ENCODE measurements at places on chromosomes 3 and 15.

- peak; percentile 8 for DNase-seq
Observed at GRCh38 chr3:76570436-76571057, 469.4 kb upstream of the ROBO2 start.

DNA sequence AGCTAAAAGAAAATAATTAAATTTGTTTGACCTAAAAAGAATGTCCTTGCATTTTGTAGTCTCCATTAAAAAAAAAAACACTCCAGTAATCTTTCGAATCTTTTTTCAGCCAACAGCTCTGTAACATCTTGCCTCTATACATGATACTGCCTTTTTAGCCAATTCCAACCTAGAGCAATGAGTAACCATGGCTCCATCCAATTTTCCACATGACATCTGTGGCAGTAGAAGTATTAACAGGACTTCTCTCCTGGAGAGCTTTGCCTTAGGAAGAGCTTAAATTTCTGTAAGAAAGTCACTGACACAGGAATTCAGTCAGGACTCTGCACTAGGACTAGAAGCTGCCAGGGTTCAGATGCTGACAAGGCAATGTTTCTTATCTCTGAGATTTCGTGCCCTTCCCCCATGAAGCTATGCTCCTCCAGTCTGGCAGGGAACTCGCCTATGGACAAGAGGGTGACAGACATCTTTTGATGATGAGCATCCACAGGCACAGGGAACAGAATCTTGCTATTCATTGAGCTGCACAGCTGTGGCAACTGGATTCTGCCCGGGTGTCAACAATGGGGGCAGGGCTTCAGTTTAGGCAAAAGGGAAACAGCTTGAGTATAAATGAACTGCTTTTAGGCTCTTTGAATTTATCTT, 81.8 kb downstream of the ALCAM start:
- DNase-seq, result no peak

GRCh38 chr3:42651248-42652091, 2.0 kb upstream of the ZBTB47 start:
- DNase-seq, result peak; percentile 47

DNA sequence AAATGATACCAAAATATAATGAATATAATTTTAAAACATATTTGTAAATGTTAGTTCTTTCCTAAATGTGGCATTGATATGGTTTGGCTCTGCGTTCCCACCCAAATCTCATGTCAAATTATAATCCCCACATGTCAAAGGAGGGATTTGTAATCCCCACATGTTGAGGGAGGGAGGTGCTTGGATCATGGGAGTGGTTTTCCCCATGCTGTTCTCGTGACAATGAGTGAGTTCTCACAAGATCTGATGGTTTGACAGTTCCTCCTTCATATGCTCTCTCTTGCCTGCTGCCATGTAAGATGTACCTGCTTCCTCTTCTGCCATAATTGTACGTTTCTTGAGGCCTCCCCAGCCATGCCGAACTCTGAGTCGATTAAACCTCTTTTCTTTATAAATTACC, 12.0 kb downstream of the CGGBP1 start:
- no peak for DNase-seq

- DNase-seq, result no peak
Observed at GRCh38 chr15:77781946-77782240, 149.2 kb upstream of the LINGO1 start.

DNA sequence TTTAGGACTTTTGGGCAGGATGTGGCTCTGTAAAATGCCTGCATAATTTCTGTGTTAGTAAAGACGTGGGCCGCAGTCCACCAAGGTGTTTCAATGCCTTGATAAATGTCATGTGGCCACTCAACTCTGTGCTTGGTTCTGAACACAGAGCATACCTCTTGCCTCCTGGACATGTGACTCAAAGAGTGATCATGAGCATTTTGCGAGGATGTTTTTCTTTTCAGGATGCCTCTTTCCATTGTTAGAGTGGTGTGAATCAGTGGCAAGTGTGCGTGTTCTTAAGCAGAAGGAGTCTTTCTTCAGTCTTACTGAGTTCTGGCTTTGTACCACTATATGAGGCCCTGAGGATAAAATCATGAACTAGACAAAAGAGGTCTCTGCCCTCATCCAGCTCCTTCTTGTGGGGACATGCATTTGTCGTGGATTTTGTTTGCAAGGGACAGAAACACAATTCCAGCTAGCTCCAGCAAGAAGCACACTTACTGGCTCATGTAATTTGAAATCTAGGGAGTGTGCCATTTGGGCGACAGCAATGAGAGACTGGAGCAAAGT, 363.4 kb downstream of the LRTM1 start:
- DNase-seq, result no peak

DNA sequence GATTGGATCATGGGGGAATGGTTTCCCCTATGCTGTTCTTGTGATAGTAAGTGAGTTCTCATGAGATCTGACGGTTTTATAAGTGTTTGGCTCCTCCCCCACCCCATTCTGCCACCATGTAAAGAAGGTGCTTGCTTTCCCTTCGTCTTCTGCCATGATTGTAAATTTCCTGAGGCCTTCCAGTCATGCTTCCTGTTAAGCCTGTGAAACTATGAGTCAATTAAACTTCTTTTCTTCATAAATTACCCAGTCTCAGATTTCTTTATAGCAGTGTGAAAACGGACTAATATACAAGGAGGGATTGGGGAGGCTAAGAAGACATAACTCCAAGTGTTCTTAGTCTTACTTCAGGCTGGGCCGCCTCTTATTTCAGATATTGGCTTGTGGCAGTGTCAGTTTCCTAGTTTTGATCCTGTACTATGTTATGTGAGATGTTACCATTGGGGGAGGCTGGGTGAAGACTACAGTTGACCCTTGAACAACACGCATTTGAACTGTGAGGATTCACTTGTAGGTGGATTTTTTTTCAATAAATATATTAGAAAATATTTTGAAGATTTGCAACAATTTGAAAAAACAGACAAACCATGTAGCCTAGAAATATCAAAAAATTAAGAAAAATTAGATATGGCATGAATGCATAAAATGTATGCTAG, 44.9 kb downstream of the NMD3 start:
- no peak for DNase-seq

- DNase-seq, result no peak
Observed at GRCh38 chr15:31027910-31028578, 36.6 kb upstream of the MTMR10 start.

DNA sequence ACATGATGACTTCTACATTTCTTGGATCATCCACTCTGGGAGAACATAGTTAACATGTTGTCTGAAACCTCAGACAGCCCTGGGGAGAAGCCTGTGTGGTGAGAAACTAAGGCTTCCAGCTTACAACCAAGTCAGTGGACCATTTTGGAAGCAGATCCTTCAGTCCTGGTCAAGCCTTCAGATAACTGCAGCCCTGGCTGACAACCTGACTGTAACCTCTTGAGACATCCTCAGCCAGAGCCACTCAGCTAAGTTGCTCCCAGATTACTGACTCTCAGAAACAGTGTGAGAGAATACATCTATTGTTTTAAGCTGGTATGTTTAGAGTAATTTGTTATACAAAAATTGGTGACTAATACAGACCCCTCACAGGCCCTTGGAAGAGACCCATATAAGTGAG, 50.9 kb upstream of the KPNA4 start:
- no peak for DNase-seq

- DNase-seq, result no peak
Observed at GRCh38 chr15:85048430-85048829, 66.8 kb downstream of the PDE8A start.

DNA sequence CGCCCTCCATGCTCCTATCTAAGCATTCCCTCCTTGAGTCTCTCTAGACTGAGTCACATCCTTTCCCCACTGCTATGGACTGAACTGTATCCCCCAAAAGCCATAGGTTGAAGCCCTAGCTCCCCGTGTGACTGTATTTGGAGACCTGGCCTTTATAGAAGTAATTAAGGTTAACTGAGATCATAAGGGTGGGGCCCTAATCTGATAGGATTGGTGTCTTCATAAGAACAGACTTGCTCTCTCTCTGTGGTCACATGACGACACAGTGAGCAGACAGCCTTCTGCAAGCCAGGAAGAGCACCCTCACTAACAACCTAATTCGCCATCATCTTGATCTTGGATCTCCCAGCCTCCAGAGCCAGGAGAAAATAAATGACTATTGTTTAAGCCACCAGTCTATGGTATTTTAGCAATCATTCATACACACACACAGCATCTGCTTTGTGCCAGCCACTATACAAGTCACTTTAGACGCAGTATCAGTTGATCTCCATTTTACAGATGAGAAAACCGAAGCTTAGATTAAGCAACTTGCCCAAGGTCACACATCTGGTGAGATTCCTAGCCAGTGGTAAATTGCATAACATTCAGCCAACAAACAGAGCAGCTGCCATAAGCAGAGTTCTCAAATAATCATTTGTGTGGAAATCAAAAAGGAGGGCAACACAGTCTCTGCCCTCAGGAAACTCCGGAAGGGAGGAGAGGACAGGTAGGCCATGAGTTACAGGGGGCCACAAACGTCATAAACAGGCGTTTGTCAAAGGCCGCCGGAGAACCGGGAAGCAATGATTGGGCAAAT, 66.3 kb upstream of the HES1 start:
- DNase-seq, result no peak

- DNase-seq, result no peak
Observed at GRCh38 chr15:85412066-85412465, 31.7 kb downstream of the AKAP13 start.

DNA sequence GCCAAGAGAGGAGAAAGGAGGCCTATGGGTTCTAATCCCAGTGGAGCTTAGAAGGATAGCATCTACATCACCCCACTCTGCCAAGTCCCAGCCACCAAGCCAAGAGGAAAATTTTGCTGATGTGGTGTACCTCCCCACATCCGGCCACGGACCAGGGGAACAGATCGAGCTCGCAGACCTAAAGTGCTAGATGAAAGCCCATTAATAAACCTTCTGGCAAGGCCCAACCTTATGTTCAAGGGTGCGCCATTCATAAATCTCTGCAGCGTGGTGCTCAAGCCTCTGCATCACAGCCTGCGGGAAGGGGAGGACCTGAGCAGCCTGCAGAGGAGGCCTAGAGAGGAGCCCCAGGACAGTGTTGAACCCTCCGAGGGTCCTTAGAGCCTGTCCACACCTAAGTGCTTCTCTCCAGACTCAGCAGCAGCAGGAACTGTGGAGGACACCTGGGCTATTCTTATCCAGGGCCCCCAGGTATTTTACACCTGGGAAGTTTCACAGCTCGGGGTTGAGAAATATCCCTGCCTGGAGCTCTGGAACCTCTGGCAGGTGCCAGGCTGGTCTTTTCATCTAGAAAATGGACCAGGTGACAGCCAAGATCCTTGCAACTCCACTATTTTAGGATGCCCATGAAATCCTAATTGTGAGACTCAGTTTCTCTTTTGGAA, 68.0 kb downstream of the MRPL46 start:
- DNase-seq, result no peak

GRCh38 chr15:70029297-70029701, 68.4 kb downstream of the TLE3 start:
- no peak for DNase-seq

DNA sequence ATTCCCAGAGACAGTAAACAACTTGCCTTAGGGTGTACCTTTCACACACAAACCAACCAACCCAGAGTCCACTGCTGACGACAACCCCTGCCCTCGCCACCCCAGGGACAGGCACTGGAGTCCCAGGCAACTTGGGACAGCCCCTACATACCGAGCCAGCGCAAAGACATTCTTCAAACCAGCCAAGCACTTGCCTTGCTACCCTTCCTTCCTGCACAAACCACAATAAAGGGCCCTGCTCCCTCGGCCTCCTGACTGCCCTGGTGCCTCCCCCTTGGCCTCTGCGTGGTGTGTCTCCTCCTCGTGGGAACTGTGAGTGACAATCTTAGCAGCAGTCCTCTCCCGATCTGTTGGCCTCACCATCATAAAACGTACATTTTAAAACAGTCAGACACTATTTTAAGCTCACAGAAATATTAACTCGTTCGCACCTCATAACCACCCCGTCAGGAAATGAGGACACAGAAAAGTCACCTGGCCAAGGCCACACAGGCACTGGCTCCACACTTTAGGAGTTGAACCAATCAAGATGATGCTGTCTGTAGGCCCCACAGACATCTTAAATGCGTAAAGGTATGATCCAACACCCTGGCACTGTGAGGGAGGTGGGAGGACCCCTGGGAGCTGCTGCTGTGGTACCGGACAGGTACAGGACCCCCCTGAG, 113.8 kb downstream of the ADCY5 start:
- DNase-seq, result no peak

DNA sequence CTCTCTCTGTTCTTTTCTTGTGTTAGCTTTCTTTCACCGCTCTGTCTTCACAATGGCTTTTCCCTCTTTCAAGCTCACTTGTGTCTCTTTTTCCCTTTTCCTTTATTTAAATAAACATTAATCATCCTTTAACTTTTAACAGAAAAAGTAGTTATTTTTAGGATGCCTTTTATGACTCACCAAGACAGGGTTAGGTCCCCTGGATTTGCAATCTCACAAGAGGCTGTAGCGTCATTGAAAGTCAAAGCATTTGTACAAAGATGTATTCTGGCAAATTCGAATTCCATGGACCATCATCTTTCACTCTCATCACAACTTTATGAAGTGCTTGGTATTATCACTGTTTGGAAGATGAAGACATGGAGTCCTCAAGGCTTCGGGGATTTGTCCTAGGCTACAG, 34.8 kb upstream of the MCTP2 start:
- DNase-seq, result no peak

GRCh38 chr15:78105476-78106241, 13.3 kb downstream of the SH2D7 start:
- DNase-seq, result no peak

- no peak for DNase-seq
Observed at GRCh38 chr3:170081079-170081741, 43.4 kb downstream of the GPR160 start.

DNA sequence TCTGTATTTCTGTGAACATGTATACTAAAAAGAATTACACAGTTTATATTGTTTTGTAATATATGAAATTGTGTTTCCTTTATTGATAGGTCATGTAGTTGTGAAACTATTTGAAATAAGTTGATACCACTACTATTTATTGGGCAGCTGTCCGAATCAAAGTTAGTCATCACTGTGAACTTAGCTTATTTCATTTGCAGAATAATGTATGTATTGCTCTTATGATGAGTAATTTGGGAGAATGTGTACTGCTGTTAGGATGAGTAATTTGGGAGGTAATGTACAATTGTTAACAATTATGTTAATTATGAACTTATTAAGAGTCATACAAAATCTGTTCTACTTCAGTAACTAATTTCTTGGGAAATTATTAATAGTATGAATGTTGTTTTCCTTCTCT, 22.2 kb downstream of the FXR1 start:
- DNase-seq, result peak; percentile 41

- no peak for DNase-seq
Observed at GRCh38 chr3:142276781-142277180, 51.4 kb upstream of the GK5 start.

DNA sequence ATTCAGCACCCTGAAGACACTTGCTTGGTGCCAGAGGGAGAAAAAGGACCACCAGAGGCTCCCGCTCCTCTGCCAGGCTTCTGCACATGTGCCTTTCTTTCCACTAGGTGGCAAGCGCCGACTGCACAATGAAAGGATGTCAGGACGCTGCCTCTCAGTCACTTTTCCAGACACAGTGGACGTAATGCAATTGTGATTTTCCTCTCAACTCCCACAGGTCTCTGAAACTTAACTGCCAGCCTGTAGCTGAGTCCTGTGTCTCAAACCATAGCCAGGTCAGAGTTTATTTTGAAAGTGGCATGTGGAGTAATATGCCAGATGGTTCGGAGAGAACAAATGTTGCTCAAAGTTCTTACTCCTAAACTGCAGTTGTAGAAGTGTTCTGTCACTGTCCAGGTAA, 162.9 kb downstream of the ITPR1 start:
- peak; percentile 41 for DNase-seq
